Activated naive CD4-positive, alpha-beta T cell treated with anti-CD3 and anti-CD28 coated beads for 36 hours (primary cell): ENCODE measurements at places on chromosomes 16 and 17.

DNA sequence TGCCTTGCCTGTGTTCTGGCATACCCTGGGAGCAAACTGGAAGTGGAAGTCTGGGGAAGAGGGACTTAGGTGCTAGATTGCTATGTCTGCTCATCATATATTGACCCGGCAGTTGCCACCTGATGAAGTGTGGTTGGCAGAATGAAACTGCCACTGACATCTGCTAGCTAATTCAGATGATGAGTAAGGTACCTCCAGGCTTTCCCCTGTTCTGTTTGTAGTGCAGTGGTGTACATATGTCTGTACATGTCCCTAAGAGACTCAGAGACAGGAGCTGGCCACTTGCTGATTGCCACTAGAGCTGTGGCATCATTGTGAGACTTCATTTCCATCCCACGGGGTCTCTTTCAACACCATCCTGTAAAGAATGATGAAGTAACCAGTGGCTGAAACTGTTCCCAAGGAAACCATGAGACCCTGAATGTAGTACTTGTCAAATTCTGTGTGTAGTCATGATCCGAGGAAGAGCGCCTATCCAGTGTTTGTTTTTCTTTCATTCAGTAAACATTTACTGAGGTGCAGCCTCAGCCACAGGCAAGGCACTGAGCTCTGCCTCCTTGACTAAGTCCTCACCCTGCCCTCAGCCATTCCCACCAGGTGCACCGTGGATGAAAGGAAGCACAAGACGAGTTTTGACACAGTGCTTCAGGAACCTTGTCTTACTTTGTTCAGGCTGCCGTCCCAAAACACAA, 13.2 kb downstream of the CLUAP1 start:
- DNase-seq = peak; percentile 41

GRCh38 chr16:27719106-27719445, 169.1 kb downstream of the KATNIP start:
- no peak for DNase-seq

GRCh38 chr16:29989111-29989858, 6.1 kb downstream of the HIRIP3 start:
- DNase-seq = no peak

DNA sequence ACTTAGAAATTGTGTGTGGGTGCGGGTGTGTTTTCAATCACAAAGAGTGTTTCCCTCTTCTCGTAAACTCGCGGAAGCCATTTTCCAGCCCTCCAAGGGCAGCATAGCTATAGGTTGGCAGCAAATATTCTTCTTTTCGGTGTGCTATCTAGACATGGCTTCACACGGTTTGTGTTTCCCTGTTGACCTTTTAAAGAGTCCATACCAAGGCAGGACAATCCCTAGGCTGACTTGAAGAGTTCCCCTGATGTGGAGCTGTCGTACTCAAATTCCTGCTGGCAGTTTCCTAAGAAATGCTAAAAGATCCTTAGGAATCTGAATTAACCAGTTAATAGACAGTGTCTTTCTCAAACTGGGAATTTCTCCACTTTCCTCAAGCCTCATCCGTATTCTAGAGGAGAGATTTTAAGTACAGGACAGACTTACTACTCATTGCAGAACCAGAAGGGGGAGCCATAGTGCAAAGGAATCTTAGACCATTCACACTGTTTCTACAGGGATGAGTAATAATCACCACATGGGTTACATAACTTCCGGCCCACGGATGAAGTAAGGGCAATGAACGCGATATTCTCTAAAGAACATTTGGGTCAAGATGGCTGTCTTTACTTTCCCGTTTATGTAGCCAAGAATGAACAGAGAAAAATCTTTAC, 288.6 kb upstream of the ELAC2 start:
- peak; percentile 29 for DNase-seq

GRCh38 chr17:21287703-21288449, 3.4 kb downstream of the MAP2K3 start:
- peak; percentile 98 for DNase-seq
